ENCODE measurements at places on chromosomes 6 and 20.

DNA sequence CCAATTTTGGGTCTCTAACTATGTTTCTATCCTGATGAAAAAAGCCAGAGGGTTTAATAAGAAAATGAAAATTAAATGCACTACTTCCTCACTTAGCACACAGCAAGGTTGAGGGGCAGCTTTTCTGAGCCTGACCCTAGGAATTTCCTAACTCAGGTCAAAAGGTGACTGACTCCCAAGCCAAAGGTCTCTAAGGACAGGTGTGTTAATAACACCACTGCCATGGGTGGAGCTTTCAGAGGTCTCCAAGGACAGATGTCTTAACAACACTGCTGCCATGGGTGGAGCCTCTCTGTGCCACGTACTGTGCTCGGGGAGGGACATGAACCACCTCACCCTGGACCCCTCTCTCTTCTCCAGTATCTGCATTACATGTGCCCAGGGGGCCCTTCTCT is 339.2 kb downstream of the PRKN start:
- DNase-seq = no peak

DNA sequence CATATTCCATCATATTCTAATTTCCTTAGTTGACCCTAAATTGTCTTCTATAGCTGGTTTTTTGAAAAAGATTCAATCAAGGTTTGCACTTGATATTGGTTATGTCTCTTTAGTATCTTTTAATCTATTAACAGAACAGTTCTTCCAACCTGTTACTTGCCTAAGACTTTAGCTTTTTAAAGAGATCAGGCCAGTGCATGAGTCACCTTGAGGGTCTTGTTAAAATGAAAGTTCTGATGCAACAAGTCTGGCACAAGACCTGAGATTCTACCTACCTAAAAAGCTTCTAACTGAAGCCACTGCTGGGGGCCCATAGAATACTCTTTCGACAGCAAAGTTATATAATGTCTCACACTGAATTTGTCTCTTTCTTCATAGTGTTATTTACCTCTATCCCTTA is 3.2 kb downstream of the USP45 start:
- no peak for DNase-seq

- DNase-seq = no peak
These were observed 7.1 kb downstream of the CNPY3 start for GRCh38 chr6:42936398-42936797.

DNA sequence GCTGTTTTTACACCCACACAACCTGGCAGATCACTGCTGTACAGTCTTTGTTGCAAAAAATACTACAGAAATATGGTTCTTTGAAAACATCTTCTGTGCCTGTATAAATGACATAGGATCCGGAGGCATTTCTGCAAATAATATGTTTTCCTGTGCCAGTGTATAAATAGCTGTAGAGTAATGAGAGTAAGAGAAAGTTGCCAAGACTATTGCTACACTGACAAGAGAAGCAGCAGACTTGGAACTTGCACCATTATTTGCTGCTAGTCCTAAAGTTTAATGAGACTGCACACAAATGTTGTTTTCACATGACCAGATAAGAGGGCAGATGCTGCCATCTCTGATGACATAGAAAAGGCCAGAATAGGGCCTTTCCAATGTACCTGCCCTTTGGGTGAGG is 50.0 kb upstream of the DTNBP1 start:
- no peak for DNase-seq

DNA sequence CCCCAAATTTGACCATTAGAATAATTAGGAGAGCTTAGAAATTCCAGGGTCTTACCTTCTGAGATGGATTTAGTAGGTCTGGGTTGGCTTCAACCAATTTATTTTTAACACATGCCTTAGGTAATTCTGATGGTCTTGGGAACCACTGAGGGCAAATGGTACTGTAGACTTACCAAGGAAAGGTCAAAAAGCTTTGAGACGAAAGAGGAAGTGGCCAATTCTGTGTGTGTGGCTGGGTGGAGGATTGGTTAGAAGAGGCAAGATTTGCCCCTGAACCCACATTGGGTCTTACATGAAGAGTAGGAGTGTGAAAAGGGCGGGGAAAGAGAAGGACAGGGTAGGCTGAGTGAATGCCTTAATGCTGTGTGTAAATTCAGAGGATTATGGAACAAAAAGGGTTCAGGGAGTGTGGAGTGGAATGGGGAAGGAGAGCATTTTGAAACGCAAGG is 2.7 kb downstream of the ITCH start:
- peak; percentile 32 for DNase-seq

- peak; percentile 14 for DNase-seq
These were observed 532 bp upstream of the NPBWR2 start for GRCh38 chr20:64107736-64108457.

DNA sequence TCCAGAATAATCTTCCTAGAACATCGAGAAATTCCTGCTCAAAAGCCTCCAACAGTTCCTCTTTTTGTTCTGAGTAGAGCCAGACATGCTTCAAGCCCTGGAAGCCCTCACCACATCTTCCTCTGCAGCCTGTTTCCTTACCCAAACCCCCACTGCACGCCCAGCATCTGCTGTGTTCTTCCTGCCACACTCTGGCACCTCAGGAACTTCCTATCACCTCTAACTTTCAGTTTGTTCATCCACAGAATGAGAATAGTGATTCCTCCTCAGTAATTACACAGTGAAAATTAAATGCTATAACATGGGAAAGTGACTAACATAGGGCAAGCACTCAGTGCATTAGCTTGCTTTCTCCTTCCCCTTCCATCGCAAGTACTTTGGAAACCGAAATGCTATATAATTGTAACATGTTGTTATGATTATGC is 26.3 kb downstream of the C6orf89 start:
- peak; percentile 31 for DNase-seq

DNA sequence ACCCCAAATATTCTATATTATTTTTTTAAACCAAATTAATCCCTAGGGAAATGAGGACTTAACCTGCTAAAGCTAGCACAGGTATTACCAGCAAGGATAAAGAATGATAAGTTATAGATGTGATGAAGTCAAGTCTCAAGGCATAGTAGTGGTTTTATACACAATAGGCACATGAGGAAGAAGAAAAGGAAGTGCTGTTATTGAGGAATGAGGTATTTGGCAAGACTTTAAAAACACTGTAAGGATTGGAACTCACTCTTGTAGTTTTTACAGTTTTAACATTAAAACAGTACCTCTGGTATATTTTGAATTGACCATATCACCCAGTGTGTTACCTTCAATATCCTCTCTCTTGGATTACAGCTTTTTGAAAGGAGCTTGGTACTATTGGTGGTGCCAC is 54.6 kb downstream of the PHF3 start:
- DNase-seq = no peak
